Naive thymus-derived CD8-positive, alpha-beta T cell (primary cell): ENCODE measurements at places on chromosomes 3 and 15.
A peak's percentile ranks its signal among the peaks of the same experiment; 100 is the strongest.

DNA sequence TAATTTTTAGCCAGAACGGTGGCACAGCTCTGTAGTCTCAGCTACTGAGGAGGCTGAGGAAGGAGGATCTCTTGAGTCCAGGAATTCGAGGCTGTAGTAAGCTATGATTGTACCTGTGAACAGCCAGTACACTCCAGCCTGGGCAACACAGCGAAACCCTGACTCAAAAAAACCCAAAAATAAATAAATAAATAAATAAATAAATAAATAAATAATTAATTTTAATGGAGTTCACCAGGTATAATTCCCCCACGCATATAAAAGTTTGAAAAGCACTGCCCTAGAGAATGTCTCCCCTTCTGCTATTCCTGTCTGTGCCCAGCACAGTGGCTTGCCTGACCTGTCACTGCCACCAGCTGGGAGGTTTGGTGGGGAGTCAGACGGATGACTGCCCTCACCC, 4.2 kb upstream of the RLBP1 start:
- no peak for DNase-seq

DNA sequence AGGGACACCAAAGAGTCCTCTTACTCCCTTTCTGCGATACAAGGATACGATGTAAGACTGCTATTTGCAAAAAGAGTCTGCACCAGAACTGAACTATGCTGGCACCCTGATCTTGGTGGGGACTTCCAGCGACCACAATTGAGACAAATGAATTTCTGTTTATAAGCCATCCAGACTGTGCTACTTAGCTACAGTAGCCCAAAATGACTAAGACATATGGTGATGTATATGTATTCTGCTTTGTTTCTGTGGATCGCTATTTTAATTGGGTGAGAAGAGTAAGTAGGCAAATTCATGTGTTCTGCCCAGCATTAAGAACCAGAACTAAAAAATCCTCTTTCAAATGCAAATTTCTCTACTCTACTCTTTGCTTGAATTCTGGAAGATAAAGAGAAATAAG, 720.9 kb downstream of the DIPK2A start:
- no peak for DNase-seq

GRCh38 chr3:173799060-173799816, 401.7 kb downstream of the NLGN1 start:
- no peak for DNase-seq

- no peak for DNase-seq
These were observed 13.7 kb upstream of the DPH6 start for GRCh38 chr15:35559683-35560082.

DNA sequence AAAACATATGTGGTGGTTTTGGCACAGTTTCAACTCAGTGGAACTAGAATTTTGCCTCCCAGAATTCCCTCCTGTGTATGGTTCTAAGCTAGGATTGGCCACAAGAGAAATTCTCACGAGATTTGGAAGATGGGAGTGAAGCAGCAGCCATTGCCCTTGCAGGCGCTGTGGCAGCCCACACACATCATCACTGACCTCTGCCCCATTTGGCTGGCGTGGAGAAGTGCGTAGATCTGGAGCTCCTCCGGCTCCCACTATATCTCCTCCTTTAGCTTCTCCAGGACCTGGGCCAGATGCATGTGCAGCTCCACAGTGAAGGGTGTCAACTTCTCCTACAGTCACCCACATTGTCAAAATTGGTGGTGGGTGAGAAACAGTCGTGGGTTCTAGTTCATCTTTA, 199.6 kb downstream of the EFHB start:
- DNase-seq = no peak

GRCh38 chr3:148532326-148532725, 165.4 kb upstream of the AGTR1 start:
- no peak for DNase-seq

GRCh38 chr3:78887547-78888011, 880.2 kb downstream of the ROBO1 start:
- DNase-seq = no peak

DNA sequence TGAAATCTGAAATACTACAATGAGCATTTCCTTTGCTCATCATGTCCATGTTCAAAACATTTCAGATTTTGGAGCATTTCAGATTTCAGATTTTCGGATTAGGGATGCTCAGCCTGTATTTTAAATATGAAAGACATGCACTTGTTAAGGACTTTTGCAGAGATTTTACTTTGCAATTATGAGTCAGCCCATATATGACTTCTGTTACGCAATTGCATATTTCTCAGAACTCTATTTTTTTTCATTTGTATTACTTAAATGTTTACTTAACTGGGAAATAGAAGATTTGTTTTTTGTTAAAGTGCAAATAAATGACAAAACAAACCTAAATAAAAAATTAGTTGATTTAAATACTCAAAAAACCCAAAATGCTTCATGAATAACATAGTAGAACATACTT, 376.2 kb downstream of the ZBTB20 start:
- no peak for DNase-seq

GRCh38 chr3:164452707-164453106, 625.6 kb downstream of the SI start:
- no peak for DNase-seq

DNA sequence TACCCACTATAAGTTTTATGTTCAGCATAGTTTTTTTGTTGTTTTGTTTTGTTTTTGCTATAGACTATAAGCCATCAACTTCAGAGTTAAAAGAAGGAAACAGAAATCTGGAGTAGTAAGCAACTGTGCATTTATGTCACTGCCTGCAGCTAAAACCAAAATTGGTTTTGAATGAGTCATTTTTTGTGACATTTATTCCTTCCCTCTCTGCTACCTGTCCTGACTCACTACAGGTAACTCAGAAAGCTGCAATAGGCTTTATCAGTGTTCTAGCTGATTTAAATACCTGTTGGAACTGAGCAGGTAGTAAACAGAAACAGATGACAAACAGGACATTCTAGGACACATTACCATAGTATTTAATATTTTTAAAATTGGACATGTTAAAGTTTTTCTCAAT, 393.3 kb upstream of the WNT5A start:
- no peak for DNase-seq

GRCh38 chr3:190865828-190866227, 3.3 kb upstream of the GMNC start:
- DNase-seq = no peak

DNA sequence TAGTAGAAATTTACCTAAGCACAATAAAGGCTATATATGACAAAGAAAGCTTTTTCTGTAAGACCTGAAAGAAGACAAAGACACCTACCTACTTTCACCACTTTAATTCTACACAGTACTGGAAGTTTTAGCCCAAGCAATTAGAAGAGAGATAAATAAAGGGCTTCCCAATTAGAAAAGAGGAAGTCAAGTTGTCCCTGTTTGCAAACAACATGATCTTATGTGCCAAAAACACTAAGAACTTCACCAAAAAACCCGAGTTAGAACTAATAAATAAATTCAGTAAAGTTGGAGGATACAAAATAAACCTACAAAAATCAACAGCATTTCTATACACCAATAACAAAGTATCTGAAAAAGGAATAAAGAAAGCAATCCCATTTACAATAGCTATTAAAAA, 190.9 kb downstream of the NR2F2 start:
- DNase-seq = no peak

GRCh38 chr3:97009427-97010019, 195.1 kb downstream of the EPHA6 start:
- no peak for DNase-seq

GRCh38 chr3:108528459-108529252, 18.3 kb upstream of the MYH15 start:
- DNase-seq = no peak

GRCh38 chr3:46972396-46972795, 4.1 kb downstream of the CCDC12 start:
- DNase-seq = no peak

- no peak for DNase-seq
These were observed 213.9 kb upstream of the PFN2 start for GRCh38 chr3:150184426-150185071.

GRCh38 chr3:134473868-134474546, 11.8 kb downstream of the ANAPC13 start:
- DNase-seq = peak; percentile 76

GRCh38 chr3:81500039-81500438, 261.4 kb downstream of the GBE1 start:
- DNase-seq = no peak

DNA sequence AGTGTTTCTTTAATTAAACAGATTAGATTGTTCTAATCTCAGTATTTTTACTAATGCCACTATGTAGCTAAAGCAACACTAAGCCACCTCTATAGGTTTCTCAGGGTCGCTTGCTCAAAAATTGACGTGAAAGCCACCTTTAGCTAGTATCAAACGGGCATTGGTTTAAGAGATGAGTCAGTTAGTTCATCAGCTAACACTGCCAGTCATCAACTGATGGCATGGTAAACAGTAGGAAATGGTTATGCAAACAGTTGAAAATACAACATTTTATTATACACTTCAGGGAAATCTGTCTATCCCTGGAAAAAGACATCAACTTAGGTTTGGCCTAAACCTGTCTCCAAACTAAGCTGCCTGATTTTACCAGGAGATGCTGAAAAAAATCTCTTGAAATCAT, 582.3 kb upstream of the NAALADL2 start:
- no peak for DNase-seq

DNA sequence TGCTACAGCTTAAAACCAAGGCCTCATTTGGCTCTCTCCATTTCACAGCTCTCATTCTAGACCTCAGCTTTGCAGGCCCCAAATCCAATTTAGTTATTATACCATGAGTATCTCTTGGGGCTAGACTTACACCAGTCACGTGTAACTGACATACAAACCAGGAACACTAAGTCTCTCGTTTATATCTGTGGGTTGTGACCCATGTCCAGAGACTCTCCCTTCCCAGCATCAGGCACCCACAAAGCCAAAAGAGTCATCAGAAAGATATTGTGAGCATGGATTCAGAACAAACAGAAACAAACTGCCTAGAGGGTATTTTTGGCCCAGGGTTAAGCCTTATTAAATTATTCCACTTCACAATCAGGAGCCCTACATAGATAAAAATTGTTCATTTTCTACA, 5.6 kb upstream of the CCDC13 start:
- DNase-seq = no peak

DNA sequence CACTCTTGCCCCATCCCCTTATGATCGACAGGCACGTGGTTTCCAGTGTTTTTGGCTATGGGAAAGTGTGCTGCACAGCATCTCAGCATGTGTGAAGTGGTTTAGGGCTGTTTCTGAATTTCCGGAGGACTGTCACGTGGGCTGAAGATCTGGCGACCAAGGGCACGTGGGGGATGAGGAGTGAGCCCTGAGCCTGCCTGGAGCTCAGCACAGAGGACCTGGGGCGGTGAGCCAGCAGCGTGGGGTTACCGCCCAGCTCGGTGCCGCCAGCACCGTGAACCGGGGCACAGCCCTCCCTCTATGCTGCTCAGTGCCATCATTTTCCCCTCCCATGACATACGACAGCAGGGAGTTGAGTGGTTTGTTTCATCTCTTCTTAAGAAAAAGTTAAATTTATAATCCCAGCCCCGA, 150.2 kb downstream of the DNAJB8 start:
- peak; percentile 83 for DNase-seq

GRCh38 chr3:139374099-139374498, 15.3 kb downstream of the COPB2 start:
- no peak for DNase-seq

DNA sequence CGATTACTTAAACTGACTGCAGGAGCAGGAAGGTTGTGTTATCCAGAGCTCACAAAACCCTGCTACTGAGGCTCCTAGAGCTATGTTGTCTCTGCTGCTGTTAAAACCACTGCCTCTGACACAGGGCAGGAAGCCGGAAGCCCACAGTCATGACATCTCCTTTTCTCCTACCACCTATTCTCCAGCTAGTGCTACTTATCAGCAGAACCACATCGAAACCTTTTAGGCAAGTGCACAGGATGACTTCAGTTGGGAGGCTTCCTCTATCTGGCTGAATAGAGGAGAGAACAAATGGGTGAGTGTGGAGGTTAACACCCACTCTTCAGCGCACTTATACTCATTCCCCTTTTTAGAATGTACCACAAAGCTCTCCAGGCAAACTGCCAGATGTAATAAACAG, 638.0 kb downstream of the OTOL1 start:
- no peak for DNase-seq

- DNase-seq = no peak
These were observed 3.4 kb upstream of the CTNNB1 start for GRCh38 chr3:41195946-41196345.
